Dermis lymphatic vessel endothelial cell (primary cell): ENCODE measurements at places on chromosomes 13 and 19. TPM values are rescaled to one million over a fixed set of nuclear protein-coding genes. Genes with fewer than 3 reads are reported as not detected.

ZNF430 gene
- 4.6 and 5.0 TPM in 2 replicates for total RNA-seq

ONECUT3 gene
- not detected in 2 replicates for total RNA-seq

ICAM5 gene
- under 0.01 TPM in 1 of 2 replicates, not detected in the other for total RNA-seq

PTPRH gene
- 0.09 and 0.33 TPM in 2 replicates for total RNA-seq

HIPK4 gene
- under 0.01 TPM in 1 of 2 replicates, not detected in the other for total RNA-seq

STK11 gene
- 80.6 and 90.6 TPM in 2 replicates for total RNA-seq

ZNF135 gene
- 0.33 and 0.34 TPM in 2 replicates for total RNA-seq

LILRA1 gene
- total RNA-seq, result not detected in 2 replicates

SUGP1 gene
- 21.3 and 23.0 TPM in 2 replicates for total RNA-seq

ZNF224 gene
- total RNA-seq, result 28.3 and 38.9 TPM in 2 replicates

ZNF234 gene
- total RNA-seq, result 8.0 and 12.5 TPM in 2 replicates
